ENCODE measurements at places on chromosomes 6 and 20. TPM values are rescaled to one million over a fixed set of nuclear protein-coding genes. Genes with fewer than 3 reads are reported as not detected.

Gene HLA-DQA1
- 0.97 TPM for total RNA-seq

Gene WFDC12
- not detected for total RNA-seq

Gene MAN1A1
- total RNA-seq, result 21.8 TPM

Gene KHDC1L
- total RNA-seq, result not detected

Gene NMBR
- not detected for total RNA-seq

Measured in activated CD4-positive, alpha-beta memory T cell treated with anti-CD3 and anti-CD28 coated beads for 36 hours (primary cell).